Stomach (tissue), 19 donors: ENCODE measurements at places on chromosomes 2 and 18. TPM values are rescaled to one million over a fixed set of nuclear protein-coding genes. Genes with fewer than 3 reads are reported as not detected.

HOXD4 gene
- not detected for total RNA-seq

C2orf80 gene
- total RNA-seq, result not detected

DNA sequence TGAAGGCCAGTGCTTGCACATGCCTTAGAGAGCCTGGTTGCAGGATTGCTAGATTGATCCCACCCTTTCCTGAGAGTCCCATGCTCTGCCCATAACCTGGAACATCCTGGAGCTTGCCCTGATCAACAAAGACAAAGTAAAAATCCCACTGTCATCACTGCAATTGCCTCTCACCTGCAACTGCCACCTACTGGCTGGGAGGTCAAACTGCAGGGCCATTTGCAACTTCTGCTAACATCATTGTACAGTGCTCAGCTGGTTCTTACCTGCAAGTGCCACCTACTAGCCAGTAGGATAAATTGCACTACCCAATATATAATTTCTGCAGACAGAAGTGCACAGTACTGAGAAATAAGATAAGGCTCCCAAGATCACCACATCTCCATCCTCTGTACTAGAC, 947.5 kb downstream of the CPS1 start:
- H3K4me3 ChIP-seq, result no peak overlapping the region
- no peaks in the 10 kb centered on the region for H3K4me1 ChIP-seq
- H3K27me3 ChIP-seq, result no peaks in the 10 kb centered on the region
- no peak for DNase-seq
- H3K27ac ChIP-seq, result no peak overlapping the region
- no peaks in the 10 kb centered on the region for H3K36me3 ChIP-seq

DNA sequence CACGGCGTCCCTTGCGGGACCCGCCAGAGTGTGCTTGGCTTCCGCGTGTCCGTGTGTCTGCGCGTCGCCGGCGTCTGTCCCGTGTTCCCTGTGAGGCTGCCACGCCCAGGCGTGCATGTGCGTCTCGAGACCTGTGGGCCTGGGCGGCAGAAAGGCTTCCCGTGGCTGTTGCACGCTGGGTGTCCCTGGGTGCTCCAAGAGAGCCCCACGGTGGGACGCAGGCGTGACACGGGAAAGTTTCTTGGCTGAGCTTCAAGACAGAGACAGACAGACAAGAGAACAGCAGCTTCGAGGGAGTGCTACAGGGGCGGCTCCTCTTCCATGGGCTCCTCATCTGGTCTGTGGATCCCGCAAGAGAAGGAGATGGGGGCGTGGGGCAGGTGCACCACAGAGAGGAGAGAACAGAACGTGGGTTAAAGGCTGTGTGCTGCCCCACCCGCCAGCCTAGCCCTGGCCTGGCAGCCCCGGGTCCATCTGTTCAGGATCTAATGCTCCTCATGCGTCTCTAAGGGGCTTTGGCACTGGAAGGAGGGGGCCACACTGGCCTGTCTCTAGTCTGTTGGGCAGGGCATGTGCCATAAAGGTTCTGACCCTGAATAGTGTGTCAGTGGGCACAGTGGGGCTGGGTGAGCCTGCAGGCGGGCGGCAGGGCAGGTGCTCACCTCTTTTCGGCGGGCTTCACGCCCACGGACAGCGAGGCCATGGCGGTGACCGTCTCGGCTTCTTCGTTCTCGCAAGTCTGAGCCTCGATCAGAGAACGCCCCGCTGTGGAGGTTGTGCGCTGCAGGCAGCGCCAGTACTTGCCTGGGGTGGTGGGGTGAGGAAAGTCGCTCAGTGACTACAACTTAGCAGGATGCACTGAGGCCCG, 205.1 kb downstream of the TWIST2 start:
- H3K27me3 ChIP-seq, result no peaks in the 10 kb centered on the region
- DNase-seq, result no peak
- no peaks in the 10 kb centered on the region for H3K4me1 ChIP-seq
- peaks cover 80% of the 10 kb centered on the region for H3K36me3 ChIP-seq

DNA sequence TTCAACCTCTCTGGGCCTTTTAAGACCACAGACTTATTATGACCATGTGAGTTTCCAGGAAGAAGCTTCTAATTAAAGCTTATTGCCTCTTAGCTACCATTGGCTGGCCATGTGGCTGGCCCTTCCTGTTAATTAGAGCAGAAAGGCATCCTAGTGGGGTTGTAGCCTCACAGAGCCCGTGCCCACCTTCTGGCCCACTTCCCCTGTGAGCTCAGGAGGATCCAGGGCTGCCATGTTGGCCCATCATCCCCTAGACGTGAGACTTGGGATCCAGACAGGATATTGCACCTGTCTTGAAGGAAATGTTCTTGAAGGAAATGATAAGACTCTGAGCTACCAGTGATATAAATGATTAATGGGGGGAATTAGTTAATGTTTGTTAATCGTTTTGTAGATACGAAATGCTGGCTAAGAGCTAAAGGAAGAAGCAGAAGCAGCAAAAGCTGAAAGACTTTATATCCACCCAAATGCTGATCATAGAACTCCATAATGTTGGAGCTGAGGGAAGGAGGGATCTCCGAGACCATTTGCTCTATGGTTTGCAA, 255.4 kb downstream of the CLIP4 start:
- no peak overlapping the region for H3K4me3 ChIP-seq
- H3K36me3 ChIP-seq, result no peaks in the 10 kb centered on the region
- no peak overlapping the region for H3K27ac ChIP-seq
- no peaks in the 10 kb centered on the region for H3K4me1 ChIP-seq

DNA sequence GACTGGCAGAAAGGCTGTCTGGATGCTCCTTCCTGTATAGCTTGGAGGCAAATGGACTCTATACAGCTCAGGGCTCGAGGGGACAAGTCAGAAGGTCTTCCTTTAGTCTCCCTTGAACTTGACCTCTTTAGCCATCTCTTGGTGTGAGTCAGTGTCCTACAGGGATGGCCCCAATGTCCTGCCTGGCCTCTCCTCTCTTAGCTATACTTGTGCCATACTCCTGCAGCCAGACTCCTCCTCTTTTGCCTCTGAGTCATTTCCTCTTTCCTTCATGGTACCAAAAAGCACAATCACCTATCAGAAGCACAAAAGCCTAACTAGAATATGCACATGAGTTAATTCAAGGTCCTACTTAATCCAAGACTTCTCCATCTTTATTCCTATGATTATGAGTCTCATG, 112.7 kb downstream of the XRCC5 start:
- no peak overlapping the region for H3K27ac ChIP-seq
- no peaks in the 10 kb centered on the region for H3K27me3 ChIP-seq
- peaks cover 11% of the 10 kb centered on the region for H3K36me3 ChIP-seq
- H3K4me1 ChIP-seq, result no peaks in the 10 kb centered on the region
